ENCODE measurements at places on chromosomes 2 and 18.

GRCh38 chr2:188852772-188853171, 121.4 kb upstream of the COL3A1 start:
- peak; percentile 82 for DNase-seq

DNA sequence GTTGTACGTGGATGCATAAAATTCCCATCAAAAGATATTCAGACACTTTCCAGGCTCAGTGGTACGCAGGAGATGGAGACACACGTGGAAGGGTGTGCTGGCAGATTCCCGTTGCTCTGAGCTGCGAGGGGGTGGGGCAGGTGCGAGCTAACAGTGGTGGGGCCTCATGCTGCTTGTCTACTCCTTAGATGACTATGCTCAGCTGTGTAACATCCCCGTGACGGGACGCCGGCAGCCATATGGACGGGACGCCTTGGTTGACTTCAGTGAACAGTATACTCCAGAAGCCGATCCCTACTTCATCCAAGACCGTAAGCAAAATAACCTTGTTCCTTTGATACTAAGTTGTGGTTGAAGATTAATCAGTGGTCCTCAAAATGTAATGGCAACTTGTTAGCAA, 87.5 kb upstream of the RASGRP3 start:
- DNase-seq, result no peak

DNA sequence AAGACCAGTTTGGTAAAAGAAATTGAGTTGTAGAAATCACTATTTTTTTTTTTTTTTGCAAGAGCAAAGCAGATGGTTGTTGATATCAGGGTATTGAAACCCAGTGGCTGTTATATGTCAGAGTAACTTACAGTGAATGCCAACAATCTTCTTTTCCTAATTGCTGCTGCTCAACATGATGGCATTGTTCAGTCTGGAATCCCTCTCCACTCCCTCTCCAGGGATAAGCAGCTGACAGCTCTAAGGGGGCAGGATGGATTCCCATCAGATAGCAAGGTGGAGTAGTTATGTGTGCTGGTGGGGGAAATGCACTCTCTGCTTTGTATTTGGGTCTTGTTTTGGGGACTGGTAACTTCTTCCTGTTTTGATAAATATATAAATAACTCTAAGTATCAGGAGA, 200.0 kb downstream of the PIK3C3 start:
- DNase-seq, result no peak

GRCh38 chr2:25491966-25492532, 150.3 kb upstream of the DNMT3A start:
- peak; percentile 50 for DNase-seq

DNA sequence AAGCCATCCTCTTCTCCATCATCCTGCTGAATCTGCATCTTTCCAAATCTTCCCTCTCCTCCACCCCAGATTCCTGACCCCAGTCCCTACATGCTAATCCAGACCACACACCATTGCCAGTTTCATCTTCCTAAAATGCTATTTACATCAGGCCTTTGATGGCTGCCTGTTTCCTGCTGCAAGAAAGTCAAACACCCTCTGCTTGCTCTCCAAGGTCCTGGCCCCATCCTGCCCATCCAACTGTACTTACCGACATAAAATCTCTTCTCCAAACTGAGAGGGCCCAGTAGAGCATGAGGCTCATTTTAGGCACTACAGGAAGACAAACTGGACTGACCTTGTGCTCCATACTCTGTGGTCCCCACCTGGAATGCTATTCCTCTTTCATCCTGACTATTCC, 19.0 kb downstream of the ALK start:
- DNase-seq, result no peak

DNA sequence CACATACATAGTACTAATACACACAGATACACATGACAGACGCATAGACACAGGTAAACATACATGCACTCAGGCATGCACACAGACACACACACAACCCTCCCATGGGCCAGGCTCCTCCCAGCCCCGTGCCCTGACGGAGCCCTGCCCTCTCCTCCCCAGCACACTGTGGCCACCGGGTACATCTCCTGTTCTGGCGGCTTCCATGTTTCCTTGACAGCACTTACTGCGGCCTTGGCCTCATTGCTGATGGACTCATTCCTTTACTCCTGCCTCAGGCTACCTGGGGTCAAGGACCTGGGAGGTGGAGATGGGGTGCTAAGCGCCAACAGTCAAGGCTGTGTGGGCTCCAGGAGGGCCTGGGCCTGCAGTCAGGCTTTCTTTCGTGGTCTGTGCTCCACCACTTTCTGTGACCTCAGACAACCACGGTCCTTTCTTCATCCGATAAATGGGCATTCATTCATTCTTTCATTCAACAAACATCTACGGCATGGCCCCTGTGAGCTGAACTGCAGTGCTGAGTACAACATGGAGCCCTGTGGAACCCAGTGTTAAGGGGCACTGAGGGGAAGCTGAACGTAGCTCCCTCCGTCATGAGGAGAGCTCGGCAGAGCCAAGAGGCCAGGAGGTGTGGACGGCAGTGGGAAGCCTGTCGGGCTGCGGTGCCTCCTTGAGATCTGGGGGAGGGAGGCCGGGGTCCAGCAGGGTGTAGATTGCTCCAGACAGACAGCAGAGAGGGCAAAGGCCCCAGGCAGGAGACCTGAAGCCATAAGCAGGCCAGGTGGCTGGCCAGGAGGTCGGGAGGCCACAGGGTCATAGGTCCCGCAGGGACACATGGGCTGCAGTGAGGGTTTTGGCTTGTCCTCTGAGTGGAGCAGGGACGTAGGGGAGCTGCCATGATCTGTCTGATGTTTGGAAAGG, 190.4 kb upstream of the HDAC4 start:
- no peak for DNase-seq

- no peak for DNase-seq
Observed at GRCh38 chr2:163649080-163649479, 86.7 kb downstream of the FIGN start.
